Right forelimb (tissue), 1 donor: ENCODE measurements at places on chromosomes 11 and 22.

- DNase-seq, result no peak
Measured at GRCh38 chr22:38083931-38084631, at the start of gene SLC16A8. TSS of gene SLC16A8 (minus strand) at chr22:38084184. CDS start at chr22:38082873, 1,311 bp downstream.

- DNase-seq, result no peak
Measured at GRCh38 chr22:30890686-30891442, 77.7 kb downstream of the MORC2 start.

DNA sequence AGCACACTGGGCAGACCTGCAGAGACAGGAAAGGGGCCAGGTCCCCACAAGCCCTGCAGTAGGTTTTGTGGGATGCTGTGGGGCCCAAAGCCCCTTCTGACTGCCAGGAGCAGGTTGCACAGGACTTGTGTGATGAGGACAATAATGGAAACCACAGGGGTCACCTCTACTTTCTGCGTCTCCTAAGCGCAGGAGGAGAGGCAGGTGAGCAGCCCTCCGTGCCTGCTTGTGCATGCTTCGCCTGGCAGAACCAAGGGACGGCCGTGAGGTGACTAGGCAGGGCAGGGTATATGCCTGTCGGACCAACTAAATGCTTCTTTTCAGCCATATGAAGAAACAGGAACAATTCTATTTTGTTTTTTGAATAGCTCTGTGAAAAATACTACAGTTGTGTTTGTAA lies 77.9 kb upstream of the PITPNB start:
- no peak for DNase-seq

DNA sequence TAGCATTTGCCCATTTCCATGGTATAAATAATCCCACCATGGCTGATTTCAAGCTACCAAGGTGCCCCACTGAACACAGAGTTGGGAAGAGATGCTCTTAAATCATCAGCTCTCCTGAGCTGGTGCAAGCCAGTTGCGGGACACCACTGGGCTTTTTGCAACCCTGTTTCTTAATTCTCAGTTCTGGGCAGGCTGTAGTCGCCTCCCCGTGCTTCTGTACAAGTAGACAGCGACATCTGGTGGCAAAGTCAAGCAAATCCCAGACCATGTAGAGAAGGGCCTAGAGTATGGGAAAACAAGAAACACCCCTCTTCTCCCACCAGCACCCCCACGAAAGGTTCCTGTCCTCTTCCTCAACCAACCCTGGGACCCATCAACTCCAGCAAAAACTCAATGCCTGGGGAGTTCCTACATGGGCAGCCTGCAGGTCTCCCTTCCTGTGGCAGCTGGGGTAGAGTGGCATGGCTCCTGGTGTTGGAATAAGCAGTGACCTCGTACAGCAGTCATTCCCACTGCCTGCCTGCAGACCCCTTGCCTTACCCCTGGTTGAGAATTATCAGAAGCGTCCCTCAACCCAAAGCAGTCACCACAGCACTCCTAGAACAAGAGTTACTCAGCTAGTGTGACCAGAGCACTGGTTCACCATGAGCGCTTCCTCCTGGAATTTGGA lies 68.4 kb downstream of the IGLL5 start:
- DNase-seq, result peak; percentile 70

- no peak for DNase-seq
Measured at GRCh38 chr22:43924877-43925276, 1.3 kb downstream of the PNPLA3 start.

GRCh38 chr11:72662036-72662435 lies 12.2 kb downstream of the PDE2A start:
- DNase-seq, result no peak

- DNase-seq, result no peak
Measured at GRCh38 chr11:9493492-9493891, 32.7 kb downstream of the ZNF143 start.

DNA sequence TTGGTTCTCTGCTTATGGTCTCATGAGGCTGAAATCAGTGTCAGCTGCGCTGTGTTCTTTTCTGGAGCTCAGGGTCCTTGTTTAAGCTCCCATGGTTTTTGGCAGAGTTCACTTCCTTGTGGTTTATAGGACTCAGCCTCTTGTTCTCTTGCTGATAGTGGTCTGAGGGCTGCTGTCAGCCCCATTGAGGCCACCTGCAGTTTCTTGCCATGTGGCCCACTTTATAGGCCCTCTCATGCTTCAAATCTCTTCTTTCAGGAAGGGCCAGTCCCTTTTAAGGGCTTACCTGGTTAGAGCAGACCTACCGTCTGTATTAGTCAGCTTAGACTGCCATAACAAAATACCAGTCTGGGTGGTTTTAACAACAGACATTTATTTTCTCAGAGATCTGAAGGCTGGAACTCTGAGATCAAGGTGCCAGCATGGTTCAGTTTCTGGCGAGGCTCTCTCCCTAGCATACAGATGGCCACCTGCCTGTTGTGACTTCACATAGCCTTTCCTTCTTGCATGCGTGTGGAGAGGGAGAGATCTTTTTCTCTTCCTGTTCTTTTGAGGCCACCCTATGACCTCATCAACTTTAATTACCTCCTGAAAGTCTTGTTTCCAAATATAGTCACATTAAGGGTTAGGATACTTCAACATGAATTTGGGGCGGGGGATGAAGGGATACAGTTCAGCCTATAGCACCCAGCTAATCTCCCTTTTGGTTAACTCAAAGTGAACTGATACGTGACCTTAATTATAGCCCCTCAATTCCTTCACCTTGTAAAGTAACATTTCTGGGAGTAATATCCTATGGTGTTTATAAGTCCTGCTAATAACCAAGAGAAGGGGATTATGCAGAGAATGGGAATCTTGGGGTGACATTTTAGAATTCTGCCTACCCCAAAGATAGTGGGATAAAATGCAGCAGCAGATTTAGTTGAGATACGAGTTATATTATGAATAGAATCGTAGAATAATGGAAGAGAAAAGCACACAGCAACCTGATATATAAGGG lies 131.8 kb downstream of the UVRAG start:
- DNase-seq, result no peak

- no peak for DNase-seq
Measured at GRCh38 chr22:24002851-24003250, 2.4 kb downstream of the GSTT4 start.

- no peak for DNase-seq
Measured at GRCh38 chr11:107651672-107652071, 60.2 kb downstream of the SLN start.

DNA sequence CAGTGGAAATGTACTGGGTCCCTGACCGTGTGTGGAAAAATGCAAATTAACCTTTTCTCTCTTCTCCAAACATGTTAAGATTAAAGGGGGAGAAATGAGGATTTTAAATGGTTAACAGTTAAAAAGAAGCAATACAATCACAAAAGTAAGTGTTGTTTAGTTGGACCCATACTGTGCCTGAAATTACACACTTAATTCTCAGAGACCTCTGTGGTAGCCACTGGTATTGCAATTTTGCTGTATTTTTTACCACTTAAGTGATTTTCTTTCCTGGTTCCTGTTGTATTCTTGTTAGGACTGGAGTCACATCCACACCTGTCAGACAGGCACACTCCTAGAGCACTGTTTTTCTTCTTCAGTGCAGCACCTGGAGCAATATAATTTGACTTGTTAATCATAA lies 179.6 kb upstream of the PDGFD start:
- no peak for DNase-seq

GRCh38 chr11:119295178-119295577 lies 21.8 kb downstream of the MCAM start:
- DNase-seq, result no peak

- DNase-seq, result no peak
Measured at GRCh38 chr11:130897262-130898182, 18.8 kb downstream of the SNX19 start.

DNA sequence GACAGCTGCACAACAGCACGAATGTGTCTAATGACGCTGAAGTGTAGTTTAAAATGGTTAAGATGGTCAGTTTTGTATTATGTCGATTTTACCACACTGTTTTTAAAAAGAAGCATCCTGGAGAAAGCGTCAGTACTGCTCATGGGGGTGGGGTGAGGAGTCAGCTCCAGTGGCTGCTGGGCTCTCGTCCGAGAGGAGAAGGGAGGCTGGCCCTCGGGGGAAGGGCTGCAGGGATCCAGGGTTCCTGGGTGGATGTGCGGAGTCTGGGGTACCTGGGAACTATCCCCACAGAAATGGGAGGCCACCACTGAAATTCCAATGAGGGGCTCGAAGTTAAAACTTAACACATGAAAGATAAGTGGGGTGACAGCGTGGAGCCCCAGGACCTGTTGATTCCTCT lies 11.9 kb downstream of the C11orf21 start:
- DNase-seq, result peak; percentile 35

DNA sequence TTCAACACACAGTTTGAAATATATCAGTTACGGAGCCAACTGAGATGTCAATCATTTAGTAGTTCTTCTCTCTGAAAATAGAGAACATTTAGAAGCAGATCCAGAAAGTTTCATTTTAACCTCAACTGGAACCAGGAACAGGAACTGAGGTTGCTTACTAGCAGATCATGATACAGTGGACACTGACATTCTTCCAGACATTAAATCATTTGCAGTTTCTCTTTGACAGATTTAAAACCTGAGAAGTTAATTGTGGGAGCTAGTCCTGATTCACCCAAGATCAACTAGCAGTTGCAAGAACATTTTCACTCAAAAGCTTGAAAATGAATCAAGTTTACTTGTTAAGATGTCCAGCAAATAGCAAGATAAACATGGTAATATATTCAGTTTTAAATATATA lies 135.4 kb downstream of the SLC17A6 start:
- no peak for DNase-seq

DNA sequence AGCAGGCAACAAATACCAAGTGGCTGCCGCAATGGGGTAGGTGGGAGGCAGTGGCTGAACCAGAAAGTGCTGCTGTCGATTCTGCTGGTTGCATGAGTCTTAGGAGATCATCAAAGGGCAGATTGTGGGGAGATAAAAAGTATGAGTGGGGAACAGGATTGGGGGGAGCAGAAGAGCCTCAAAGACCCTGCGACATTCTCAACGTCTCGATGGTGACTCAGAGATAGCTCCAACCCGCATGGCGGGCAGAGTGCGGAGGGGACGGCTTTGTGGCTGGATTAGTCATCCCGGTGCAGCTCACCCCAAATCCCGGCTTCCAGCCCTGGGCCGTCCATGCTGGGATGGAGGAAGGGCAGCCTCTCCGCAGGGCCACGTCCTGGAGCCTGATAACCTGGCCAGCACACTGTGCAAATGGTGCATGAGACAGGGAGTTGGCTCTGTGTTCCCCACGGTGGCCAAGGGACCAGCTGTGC lies 11.6 kb upstream of the RTN4R start:
- DNase-seq, result no peak

DNA sequence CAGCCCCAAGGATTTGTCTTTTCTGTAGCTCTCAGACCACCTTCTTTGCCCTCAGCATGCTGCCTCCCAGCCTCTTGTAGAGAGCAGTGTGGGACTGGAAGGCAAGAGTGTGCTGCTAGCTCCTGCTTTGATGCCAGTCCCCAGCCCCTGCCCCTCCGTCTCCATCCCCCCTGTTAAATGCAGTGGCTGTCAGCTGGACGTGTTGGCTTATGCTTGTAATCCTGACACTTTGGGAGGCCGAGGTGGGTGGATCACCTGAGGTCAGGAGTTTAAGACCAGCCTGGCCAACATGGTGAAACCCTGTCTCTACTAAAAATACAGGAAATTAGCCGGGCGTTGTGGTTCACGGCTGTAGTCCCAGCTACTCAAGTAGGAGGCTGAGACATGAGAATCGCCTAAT lies 15.5 kb downstream of the SNRPD3 start:
- DNase-seq, result no peak

- DNase-seq, result no peak
Measured at GRCh38 chr22:47858773-47859306, 1096.4 kb downstream of the TBC1D22A start.

GRCh38 chr11:24543771-24544170 lies 46.9 kb downstream of the LUZP2 start:
- DNase-seq, result no peak

- no peak for DNase-seq
Measured at GRCh38 chr11:32671051-32671450, 87.4 kb downstream of the EIF3M start.
